ENCODE measurements at places on chromosomes 7 and 10. TPM values are rescaled to one million over a fixed set of nuclear protein-coding genes. Genes with fewer than 3 reads are reported as not detected.

The ANK3 gene
- 7.7 TPM for polyA plus RNA-seq

The CTAGE8 gene
- 1.8 TPM for polyA plus RNA-seq

The TUBB8 gene
- polyA plus RNA-seq, result 0.16 TPM

The GIMAP4 gene
- polyA plus RNA-seq, result 6.7 TPM

The OR2A1 gene
- 0.14 TPM for polyA plus RNA-seq

The PRSS58 gene
- polyA plus RNA-seq, result 0.19 TPM

The OR2A42 gene
- not detected for polyA plus RNA-seq

The SAMD9L gene
- 2.0 TPM for polyA plus RNA-seq

The ITGA8 gene
- polyA plus RNA-seq, result 1.1 TPM

The IKZF1 gene
- 0.70 TPM for polyA plus RNA-seq

The SFTPA1 gene
- 0.87 TPM for polyA plus RNA-seq

The DBNL gene
- 44.9 TPM for polyA plus RNA-seq

The CPVL gene
- polyA plus RNA-seq, result 1.6 TPM

The GRID1 gene
- 0.15 TPM for polyA plus RNA-seq

The MYL10 gene
- polyA plus RNA-seq, result not detected

The ZNF212 gene
- polyA plus RNA-seq, result 8.7 TPM

The GIMAP5 gene
- 7.6 TPM for polyA plus RNA-seq

The CYP2C9 gene
- 0.89 TPM for polyA plus RNA-seq

The OPN4 gene
- not detected for polyA plus RNA-seq

The THSD7A gene
- polyA plus RNA-seq, result 0.30 TPM

The GTF2I gene
- polyA plus RNA-seq, result 40.5 TPM

The UBE3C gene
- polyA plus RNA-seq, result 12.1 TPM

The TAS2R41 gene
- not detected for polyA plus RNA-seq

The GNGT1 gene
- not detected for polyA plus RNA-seq

The IGFBP3 gene
- polyA plus RNA-seq, result 27.3 TPM

The LIPM gene
- polyA plus RNA-seq, result not detected

The SPDYE11 gene
- not detected for polyA plus RNA-seq

Measured in pancreas (tissue), 10 donors.